ENCODE measurements at places on chromosomes 3 and 15.

- no peak for DNase-seq
Measured at GRCh38 chr15:64907991-64908390, 3.7 kb upstream of the ANKDD1A start.

DNA sequence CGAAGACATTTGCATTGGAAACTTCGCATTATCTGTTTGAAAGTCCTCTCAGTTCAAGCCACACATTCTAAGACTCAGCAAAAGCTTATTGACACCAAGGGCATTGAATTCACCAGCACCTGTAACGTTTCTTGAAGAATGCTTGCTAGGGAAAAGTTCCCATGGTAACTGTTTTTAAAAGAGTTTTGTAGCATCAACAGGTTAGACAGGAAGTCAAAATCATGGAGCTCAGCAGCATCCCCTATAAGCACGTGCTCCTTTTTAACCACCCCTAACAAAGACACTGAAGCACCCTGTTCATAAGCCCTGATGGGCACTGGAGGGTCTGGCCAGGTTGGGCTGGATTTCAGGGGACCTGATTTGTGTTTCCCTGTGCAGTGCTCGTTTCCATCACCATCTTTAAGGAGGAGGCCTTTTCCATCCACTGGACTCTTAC is 229.7 kb upstream of the BHLHE40 start:
- DNase-seq = no peak

GRCh38 chr3:2465842-2466241 is 367.2 kb downstream of the CNTN4 start:
- DNase-seq = no peak

- no peak for DNase-seq
Measured at GRCh38 chr15:72037321-72037720, 80.6 kb downstream of the MYO9A start.

GRCh38 chr3:108293858-108294257 is 2.5 kb upstream of the HHLA2 start:
- peak; percentile 18 for DNase-seq

DNA sequence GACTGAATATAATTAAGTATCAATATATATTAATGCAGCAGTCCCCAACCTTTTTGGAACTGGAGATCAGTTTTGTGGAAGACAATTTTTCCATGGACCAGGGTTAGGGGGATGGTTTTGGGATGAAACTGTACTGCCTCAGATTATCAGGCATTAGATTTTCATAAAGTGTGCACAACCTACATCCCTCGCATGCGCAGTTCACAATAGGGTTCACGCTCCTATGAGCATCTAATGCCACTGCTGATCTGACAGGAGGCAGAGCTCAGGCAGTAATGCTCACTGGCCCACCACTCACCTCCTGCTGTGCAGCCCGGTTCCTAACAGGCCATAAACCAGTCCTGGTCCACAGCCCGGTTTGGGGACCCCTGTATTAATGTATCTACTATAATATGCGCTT is 95.6 kb downstream of the ULK4 start:
- DNase-seq = no peak

GRCh38 chr3:10534066-10534465 is 28.7 kb upstream of the ATP2B2 start:
- DNase-seq = no peak

DNA sequence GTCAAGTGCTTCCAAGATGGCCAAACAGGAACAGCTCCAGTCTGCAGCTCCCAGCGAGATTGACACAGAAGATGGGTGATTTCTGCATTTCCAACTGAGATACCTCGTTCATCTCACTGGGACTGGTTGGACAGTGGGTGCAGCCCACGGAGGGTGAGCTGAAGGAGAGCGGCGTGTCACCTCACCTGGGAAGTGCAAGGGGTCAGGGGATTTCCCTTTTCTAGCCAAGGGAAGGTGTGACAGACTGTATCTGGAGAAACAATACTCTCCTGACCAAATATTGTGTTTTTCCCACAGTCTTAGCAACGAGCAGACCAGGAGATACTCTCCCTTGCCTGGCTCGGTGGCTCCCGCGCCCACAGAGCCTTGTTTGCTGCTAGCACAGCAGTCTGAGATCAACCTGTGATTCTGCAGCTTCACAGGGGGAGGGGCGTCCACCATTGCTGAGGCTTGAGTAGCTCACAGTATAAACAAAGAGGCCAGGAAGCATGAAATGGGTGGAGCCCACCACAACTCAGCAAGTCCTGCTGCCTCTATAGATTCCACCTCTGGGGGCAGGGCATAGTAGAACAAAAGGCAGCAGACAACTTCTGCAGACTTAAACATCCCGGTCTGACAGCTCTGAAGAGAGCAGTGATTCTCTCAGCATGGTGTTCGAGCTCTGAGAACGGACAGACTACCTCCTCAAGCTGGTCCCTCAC is 293.5 kb upstream of the SUCLG2 start:
- no peak for DNase-seq

DNA sequence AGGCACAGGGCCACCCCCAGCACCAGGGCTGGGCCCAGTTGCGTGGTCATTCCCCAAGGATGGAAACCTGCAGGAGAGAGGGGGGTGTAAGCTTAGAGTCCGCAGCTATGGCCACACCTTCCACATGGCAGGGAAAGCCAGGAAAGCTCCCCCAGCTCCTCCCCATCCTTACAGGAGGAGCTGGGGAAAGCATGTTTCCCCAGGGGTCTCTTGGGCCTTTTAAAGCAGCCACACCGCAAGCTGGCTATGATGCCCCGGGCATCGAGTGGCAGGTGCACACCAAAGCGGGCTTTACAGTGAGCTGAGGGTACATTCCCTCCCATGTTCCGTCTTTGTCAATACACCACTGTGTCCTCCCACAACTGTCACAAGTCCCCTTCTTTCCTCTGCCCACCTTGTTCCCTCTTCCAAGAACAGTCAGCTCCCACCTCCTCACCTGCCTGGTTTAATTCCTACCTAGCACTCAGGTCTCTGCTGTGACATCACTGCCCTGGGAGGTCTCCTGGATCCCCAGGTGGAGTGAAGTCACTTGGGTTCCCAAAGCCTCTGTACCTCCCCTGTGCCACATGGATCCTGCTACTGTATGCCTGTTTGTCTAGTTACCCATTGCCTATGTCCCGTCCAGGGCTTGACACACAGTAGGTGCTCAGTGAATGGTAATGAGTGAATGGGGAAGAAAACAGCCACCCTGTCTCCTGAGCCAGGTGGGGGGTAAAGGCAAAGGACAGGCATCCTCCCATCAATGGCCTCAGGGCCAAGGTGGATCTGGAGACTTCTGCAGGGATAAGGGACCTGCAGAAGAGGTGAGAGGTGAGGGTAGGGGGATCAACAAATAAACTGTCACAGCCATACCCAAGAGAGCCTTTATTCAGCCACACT is 3.4 kb downstream of the HYAL3 start:
- DNase-seq = no peak

DNA sequence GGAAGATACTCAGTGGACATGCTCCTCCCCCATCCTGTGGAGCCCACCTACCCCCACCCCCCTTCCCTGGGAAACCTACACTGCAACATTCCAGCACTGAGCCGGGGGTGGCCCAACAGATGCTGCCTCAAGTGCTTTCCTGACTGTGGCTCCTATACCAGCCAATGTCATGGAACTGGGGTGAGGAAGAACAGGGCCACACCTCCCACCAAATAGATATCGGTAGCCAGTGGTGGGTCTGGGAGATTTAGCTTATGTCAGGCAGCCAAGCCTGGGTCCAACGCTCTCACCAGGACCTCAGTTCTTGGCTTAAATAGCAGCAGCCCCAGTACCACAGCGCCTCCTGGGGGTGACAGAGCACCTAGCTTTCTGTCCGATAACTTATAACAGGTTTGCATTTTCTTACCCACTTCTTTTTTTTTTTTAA is 30.3 kb downstream of the CDC25A start:
- DNase-seq = no peak

DNA sequence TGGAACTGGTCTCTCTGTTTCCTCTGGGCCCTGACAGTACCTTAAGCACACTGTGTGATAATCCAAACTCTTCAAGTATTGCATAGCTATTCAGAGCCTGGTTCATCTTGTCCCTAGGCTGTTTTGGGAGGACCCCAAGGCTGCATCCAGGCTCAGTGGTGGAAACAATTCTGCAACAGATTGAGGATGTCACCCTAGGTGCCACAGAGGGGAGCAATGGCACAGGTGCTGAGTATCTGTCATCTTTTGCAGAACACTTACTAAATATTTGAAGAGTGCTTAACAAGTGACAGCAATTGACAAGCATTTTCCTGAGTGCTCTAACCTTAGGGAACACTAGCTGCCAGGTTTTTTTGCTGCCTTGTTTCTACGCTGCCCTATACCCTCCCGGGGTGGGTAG is 27.8 kb downstream of the STARD5 start:
- DNase-seq = no peak

DNA sequence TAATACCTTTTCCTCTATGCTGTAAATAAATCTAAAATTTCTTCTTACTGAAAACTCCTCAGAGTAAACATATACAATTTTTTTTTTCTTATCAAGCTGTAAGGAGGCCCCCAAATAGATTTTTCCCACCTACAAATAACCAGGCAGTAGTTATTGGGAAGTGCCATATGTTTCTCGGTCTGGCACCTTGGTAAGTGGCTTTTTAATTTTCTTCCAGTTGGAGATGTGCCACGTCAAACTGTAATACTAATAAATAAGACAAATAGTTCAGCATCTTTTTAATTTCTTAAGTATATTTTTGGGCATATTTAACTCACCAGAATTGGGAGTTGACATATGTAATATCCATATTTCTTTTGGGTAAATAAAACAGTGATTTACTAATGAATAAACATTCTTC is 346.3 kb downstream of the DIPK2A start:
- no peak for DNase-seq

GRCh38 chr3:38003371-38003816 is 12.8 kb downstream of the VILL start:
- no peak for DNase-seq

- no peak for DNase-seq
Measured at GRCh38 chr3:134093956-134094355, 64.2 kb upstream of the SLCO2A1 start.

Data from GM18507 (cell line).